Activated T-helper 1 cell treated with anti-CD3 and anti-CD28 coated beads, Interleukin-12 subunit alpha, Interleukin-12 subunit beta, Interleukin-2, Interleukin-4 antibody, amounts not matched to agents 30 ng/mL and 10 ng/mL and 1 ng/mL, durations not matched to agents 14 hours and 24 hours and 36 hours (primary cell): ENCODE measurements at places on chromosomes 4 and X. TPM values are rescaled to one million over a fixed set of nuclear protein-coding genes. Genes with fewer than 3 reads are reported as not detected.

GRCh38 chrX:19543951-19544381 lies 28.7 kb upstream of the MAP3K15 start:
- H3K4me3 ChIP-seq: no peak overlapping the region
- peaks cover 35% of the 10 kb centered on the region for H3K36me3 ChIP-seq
- H3K27ac ChIP-seq: no peak overlapping the region
- DNase-seq: no peak
- H3K4me1 ChIP-seq: peaks cover 27% of the 10 kb centered on the region
- no peaks in the 10 kb centered on the region for H3K27me3 ChIP-seq

DNA sequence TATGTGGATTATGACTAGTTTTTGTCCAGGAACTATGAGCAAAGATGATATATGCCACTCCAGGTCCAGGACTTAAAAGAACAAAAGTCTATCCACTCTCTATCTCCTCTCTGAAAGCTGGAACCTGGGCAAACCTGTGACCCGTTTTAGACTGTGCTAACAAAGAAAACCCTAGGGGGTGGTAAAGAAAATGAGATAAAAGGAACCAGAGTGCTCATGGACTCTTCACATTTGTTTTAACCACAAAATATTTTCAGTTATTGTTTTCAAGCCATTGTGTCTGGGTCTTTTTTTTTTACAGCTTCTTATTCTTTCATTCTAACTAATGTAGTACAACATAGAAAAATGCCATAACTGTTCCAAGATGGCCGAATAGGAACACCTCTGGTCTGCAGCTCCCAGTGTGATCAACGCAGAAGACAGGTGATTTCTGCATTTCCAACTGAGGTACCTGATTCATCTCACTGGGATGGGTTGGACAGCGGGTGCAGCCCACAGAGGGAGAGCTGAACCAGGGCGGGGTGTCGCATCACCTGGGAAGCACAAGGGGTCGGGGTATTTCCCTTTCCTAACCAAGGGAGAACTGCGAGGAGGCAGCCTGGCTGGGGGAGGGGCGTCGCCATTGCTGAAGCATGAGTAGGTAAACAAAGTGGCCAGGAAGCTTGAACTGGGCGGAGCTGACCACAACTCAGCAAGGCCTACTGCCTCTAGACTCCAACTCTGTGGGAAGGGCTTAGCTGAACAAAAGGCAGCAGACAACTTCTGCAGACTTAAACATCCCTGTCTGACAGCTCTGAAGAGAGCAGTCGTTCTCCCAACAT lies 45.1 kb downstream of the CHM start:
- peaks cover 21% of the 10 kb centered on the region for H3K4me1 ChIP-seq
- H3K4me3 ChIP-seq: no peak overlapping the region
- peaks cover 6% of the 10 kb centered on the region for H3K36me3 ChIP-seq
- peak; percentile 12 for DNase-seq
- H3K27me3 ChIP-seq: peaks cover 1% of the 10 kb centered on the region

PPARGC1A gene
- not detected in 2 replicates for total RNA-seq

DNA sequence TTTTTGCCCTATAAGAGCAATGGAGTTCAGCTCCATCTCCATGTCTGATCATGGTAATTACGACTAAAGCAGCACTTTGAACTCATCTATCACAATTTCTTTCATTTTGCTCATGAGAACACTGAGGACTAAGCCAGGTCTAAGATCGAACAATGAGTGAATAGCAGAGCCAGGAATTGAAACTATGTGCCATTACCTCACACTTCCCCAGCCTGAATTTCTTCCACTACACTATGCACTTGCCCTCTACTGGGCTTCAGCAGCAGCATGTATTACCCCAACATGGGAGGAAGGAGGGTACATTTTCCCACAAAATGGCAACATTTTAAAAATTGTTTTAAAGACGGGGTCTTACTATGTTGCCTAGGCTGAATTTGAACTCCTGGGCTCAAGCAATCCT lies 274.7 kb upstream of the FGF13 start:
- H3K27ac ChIP-seq: no peak overlapping the region
- H3K27me3 ChIP-seq: no peaks in the 10 kb centered on the region
- H3K4me3 ChIP-seq: no peak overlapping the region
- H3K4me1 ChIP-seq: no peaks in the 10 kb centered on the region
- no peak for DNase-seq

- no peak for DNase-seq
- H3K36me3 ChIP-seq: no peaks in the 10 kb centered on the region
- no peak overlapping the region for H3K27ac ChIP-seq
- peaks cover 14% of the 10 kb centered on the region for H3K27me3 ChIP-seq
Measured at GRCh38 chr4:138252551-138252950, 10.4 kb upstream of the SLC7A11 start.

- peaks cover 17% of the 10 kb centered on the region for H3K27me3 ChIP-seq
- H3K4me1 ChIP-seq: peaks cover 6% of the 10 kb centered on the region
- no peak overlapping the region for H3K27ac ChIP-seq
- DNase-seq: no peak
- peaks cover 1% of the 10 kb centered on the region for H3K36me3 ChIP-seq
Measured at GRCh38 chr4:52701207-52701606, 42.1 kb upstream of the USP46 start.

GRCh38 chrX:133391111-133391510 lies 24.2 kb downstream of the GPC4 start:
- H3K4me1 ChIP-seq: no peaks in the 10 kb centered on the region
- H3K4me3 ChIP-seq: no peak overlapping the region
- H3K27me3 ChIP-seq: no peaks in the 10 kb centered on the region
- H3K27ac ChIP-seq: no peak overlapping the region
- DNase-seq: no peak

MTCP1 gene
- total RNA-seq: 9.1 and 12.7 TPM in 2 replicates

DNA sequence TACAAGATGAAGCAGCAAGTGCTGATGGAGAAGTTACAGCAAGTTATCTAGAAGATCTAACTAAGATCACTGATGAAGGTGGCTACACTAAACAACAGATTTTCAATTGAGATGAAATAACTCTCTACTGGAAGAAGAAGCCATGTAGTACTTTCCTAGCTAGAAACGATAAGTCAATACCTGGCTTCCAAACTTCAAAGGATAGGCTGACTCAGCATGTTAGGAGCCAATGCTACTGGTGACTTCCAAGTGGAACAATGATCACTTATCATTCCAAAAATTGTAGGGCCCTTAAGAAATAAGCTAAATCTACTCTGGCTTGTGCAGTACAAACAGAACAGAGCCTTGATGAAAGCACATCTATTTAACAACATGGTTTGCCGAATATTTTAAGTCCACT lies 55.0 kb downstream of the FBXW7 start:
- H3K4me3 ChIP-seq: no peak overlapping the region
- no peak for DNase-seq
- H3K27ac ChIP-seq: no peak overlapping the region
- peaks cover 15% of the 10 kb centered on the region for H3K36me3 ChIP-seq
- H3K27me3 ChIP-seq: no peaks in the 10 kb centered on the region

GRCh38 chr4:26296021-26296420 lies 24.8 kb upstream of the RBPJ start:
- H3K36me3 ChIP-seq: peaks cover 4% of the 10 kb centered on the region
- H3K27ac ChIP-seq: no peak overlapping the region
- no peaks in the 10 kb centered on the region for H3K27me3 ChIP-seq
- H3K4me1 ChIP-seq: peaks cover 41% of the 10 kb centered on the region

SLC10A4 gene
- total RNA-seq: 0.10 TPM in 1 of 2 replicates, not detected in the other

DNA sequence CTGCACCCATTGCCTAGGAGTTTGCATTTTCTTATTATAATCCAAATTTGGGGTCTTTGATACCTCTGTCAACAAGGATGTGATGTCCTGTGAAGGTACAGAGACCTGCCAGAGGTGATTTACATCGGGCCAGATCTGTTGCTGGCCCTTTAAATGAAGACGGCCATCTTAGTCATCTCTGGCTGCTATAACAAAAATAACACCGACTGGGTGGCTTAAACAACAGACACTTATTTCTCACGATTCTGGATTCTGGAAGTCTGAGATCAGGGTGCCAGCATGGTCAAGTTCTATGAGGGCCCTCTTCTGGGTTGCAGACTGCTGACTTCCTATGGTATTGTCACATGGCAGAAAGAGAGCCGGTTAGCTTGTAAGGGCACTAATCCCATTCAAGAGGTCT lies 75.7 kb downstream of the F11 start:
- no peak overlapping the region for H3K27ac ChIP-seq
- DNase-seq: no peak
- H3K36me3 ChIP-seq: no peaks in the 10 kb centered on the region
- H3K4me1 ChIP-seq: no peaks in the 10 kb centered on the region
- H3K27me3 ChIP-seq: no peaks in the 10 kb centered on the region
- H3K4me3 ChIP-seq: no peak overlapping the region

ARR3 gene
- total RNA-seq: not detected in 2 replicates

DNA sequence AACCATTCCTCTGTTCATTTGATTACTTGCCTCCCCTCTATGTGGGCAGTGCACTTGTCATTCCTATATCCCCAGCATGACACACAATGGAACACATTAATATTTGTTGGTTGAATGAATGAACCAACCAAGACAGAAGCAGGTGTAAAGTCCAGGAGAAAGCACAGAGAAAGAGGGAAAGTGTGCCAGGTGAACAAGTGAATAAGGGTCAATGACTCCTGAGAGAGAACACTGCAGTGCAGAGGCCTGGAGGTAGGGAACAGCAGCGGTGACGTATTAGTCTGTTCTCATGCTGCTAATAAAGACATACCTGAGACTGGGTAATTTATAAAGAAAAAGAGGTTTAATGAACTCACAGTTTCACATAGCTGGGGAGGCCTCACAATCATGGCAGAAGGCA lies 53.1 kb downstream of the USP46 start:
- no peak for DNase-seq
- H3K36me3 ChIP-seq: peaks cover 9% of the 10 kb centered on the region
- H3K4me1 ChIP-seq: no peaks in the 10 kb centered on the region
- no peak overlapping the region for H3K4me3 ChIP-seq
- no peaks in the 10 kb centered on the region for H3K27me3 ChIP-seq

DNA sequence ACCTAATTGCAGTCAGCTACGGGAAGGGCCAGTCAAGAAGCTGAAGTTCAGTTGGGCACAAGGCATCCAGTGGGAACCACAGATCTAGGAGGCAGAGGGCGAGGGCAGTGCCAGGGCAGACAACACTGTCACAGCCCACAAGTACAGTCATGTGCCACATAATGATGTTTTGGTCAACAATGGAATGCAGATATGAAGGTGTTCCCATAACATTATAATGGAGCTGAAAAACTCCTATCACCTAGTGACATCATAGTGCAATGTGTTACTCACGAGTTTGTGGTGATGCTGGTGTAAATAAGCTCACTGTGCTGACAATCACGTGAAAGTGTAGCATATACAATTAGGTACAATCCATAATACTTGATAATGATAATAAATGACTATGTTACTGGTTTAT lies 4.5 kb upstream of the TMEM255A start:
- H3K4me3 ChIP-seq: no peak overlapping the region
- DNase-seq: no peak
- peaks cover 45% of the 10 kb centered on the region for H3K27me3 ChIP-seq

NUDT10 gene
- total RNA-seq: 0.20 and 0.57 TPM in 2 replicates

GRCh38 chr4:54384563-54384962 lies 155.5 kb downstream of the PDGFRA start:
- H3K4me1 ChIP-seq: no peaks in the 10 kb centered on the region
- H3K27ac ChIP-seq: no peak overlapping the region
- no peaks in the 10 kb centered on the region for H3K36me3 ChIP-seq
- H3K27me3 ChIP-seq: no peaks in the 10 kb centered on the region

- peaks cover 3% of the 10 kb centered on the region for H3K27me3 ChIP-seq
- H3K27ac ChIP-seq: no peak overlapping the region
- DNase-seq: peak; percentile 0
Measured at GRCh38 chrX:46381630-46382029, 163.6 kb downstream of the ZNF674 start.

- no peak for DNase-seq
- H3K4me3 ChIP-seq: peak overlapping the region; percentile 41
- peak overlapping the region; percentile 93 for H3K27ac ChIP-seq
- H3K27me3 ChIP-seq: no peaks in the 10 kb centered on the region
- peaks cover 50% of the 10 kb centered on the region for H3K4me1 ChIP-seq
Measured at GRCh38 chr4:75653845-75654503, 19.2 kb downstream of the G3BP2 start.

DNA sequence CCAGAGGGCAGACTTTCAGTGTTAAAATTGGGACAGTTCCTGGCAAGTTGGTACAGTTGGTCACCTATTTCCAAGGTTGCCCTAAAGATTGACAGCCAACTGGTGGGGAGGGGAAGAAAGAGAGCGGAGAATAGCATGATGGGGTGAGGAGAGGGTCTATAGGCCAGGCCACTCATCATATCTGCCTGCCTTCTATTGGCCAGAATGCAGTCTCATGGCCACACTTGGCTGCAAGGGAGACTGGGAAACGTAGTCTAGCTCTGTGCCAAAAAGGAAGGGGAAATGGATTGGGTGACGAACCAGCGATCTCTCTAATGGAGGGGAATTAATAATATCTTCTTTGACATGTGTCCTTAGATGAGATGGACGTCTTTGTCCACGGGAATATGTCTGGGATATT lies 197.4 kb upstream of the ATP6AP2 start:
- no peaks in the 10 kb centered on the region for H3K36me3 ChIP-seq
- no peaks in the 10 kb centered on the region for H3K4me1 ChIP-seq
- H3K27me3 ChIP-seq: no peaks in the 10 kb centered on the region
- no peak for DNase-seq

DNA sequence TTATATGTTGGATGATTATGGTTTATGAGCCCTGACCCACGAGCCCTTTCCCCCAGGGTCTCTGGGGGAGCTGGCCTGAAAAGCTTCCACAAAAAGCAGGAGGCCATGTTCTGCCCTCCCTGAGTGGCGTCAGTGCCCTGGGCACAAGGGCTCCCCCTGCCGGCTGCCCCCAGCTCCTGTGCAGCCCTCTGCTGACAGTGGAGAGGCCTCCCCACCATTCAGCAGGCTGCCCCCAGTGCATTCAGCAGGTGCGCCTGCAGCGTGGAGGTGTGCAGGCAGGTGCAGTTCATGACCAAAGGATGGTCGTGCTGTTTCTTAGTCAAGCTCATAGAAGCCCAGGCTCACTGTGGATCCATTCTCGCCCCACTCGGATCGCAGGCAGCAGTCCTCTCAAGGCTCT lies 12.5 kb upstream of the S100P start:
- peaks cover 32% of the 10 kb centered on the region for H3K4me1 ChIP-seq
- DNase-seq: no peak
- no peaks in the 10 kb centered on the region for H3K27me3 ChIP-seq
- peaks cover 37% of the 10 kb centered on the region for H3K36me3 ChIP-seq
- no peak overlapping the region for H3K27ac ChIP-seq

DNA sequence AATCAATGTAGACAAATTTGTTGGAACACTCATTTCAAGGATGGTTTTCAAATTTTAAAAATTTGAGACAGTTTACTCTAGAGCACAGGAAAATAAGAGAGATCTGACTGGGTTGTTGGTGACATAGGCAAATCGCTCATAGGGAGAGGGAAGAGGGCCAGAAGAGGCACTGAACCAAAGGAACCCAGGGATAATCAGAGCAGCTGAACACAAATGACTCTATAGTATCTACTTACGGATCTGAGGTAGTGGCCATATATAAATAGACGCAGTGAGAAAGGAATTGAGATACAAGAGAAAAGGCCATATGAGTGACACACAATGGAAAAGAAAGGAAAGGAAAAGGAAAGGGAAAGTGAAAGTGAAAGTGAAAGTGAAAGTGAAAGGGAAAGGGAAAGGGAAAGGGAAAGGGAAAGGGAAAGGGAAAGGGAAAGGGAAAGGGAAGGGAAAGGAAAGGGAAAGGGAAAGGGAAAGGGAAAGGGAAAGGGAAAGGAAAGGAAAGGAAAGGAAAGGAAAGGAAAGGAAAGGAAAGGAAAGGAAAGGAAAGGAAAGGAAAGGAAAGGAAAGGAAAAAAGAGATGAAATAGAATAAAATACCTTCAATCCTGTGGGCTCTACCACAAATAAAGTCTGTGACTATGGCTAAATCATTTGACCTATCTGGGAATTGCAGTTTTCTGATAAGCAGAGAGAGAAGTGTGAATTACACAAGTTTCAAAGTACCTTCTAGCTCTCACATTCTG lies 759.2 kb downstream of the DMD start:
- no peaks in the 10 kb centered on the region for H3K36me3 ChIP-seq
- DNase-seq: no peak
- H3K4me3 ChIP-seq: no peak overlapping the region
- no peak overlapping the region for H3K27ac ChIP-seq
- H3K4me1 ChIP-seq: peaks cover 7% of the 10 kb centered on the region
- H3K27me3 ChIP-seq: no peaks in the 10 kb centered on the region

BST1 gene
- total RNA-seq: 0.81 and 0.93 TPM in 2 replicates
